ENCODE measurements at places on chromosomes 12 and 14.

- no peak for DNase-seq
These were observed 2.8 kb upstream of the FOXG1 start for GRCh38 chr14:28763751-28764256.

DNA sequence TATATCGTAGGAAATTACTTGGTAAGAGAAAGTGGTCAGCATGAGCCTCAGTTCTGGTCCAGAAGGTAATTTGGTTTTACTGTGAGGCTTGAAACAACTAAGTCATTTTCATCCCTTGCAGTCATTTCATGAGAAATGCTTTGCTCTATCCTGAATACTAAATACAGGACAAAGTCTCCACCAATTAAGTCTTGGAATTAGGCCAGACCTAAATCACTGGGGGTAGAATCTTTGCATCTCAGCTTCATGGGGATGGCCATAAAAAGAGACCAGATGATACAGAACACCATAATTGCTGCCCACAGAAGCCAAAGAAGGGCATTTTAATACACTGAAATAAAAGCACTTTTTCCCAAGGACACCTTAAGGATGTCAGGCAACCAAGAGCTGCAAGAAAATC, 277.9 kb upstream of the DCN start:
- peak; percentile 98 for DNase-seq

DNA sequence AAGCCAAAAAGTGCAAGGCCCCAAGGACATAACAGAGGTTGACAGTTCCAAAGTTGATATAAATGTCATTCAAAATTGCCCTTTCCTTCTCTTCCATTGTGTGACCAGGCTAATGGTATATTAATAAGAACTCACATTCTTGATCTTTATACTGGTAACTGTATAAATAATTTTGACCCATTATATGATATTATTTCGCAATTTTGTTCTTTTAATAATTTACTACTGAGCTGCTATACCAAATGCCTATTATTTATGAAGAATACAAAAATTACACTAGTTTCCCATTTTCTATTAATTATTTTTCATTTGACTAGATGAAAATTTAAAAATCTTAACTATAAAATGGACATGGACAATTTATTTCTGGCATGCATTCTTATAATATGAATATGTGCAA, 370.2 kb downstream of the SOX5 start:
- DNase-seq = no peak

- peak; percentile 78 for DNase-seq
These were observed 21.1 kb upstream of the KCNA5 start for GRCh38 chr12:5022465-5023061.

DNA sequence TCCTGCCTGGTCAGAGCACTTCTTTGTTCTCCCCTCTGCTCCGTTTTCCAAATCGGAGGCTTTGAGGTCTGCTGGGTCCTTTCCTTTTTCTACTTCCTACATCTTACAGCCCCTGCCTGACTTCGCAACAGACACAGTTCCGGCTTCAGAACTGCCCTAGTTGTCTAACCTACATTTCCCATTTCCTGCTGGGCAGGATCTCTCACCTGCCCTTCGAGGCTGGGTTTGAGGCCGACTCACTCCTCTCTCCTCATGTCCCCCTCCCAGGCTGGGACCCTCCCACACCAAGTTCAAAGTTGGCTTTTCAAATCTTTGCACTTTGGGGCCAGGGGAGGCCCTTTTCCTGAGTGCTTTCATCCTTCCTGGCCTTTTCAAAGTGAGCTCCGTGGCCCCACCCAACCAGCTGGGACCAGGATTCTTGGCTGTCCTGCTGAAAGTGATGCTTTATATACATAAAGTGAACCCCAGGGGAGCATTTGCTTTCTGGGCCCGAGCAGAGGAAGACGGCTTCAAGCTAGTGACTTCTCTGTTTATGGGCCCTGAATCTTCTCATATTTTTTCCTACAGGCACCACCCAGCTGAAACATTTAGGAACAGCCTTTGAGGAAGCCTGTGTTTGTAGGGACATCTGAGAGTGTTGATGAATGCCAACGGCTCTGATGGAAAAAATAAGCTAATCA, 281.0 kb upstream of the CRY1 start:
- DNase-seq = peak; percentile 73

- DNase-seq = peak; percentile 61
These were observed 1.3 kb downstream of the RASSF3 start for GRCh38 chr12:64611341-64612284.

All from NCI-H69 (cell line).